NCI-H1048 (cell line): ENCODE measurements at places on chromosomes 16 and 17.

GRCh38 chr17:41642252-41643156 is 18.1 kb upstream of the KRT17 start:
- DNase-seq, result no peak

DNA sequence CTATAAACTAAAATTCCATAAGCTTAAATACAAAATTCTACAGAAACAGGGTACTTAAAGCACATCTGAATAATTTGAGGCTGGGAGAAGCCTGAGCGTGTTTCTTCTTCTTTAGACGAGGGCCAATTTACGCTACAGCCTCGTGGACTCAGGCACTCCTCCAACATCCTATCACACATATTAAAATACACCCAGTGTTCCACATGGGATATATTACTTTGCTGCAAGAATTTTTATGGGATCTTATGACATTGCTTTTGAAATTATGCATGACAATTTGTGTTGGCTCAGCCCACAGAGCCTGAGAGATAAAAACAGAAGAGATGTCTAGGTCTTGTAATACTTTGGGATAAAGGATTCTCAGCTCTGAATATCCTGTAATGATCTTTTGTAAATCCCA is 3.5 kb upstream of the TANGO6 start:
- no peak for DNase-seq

GRCh38 chr17:49035470-49036269 is 38.5 kb downstream of the IGF2BP1 start:
- DNase-seq, result no peak

GRCh38 chr16:14146445-14146844 is 75.3 kb downstream of the MRTFB start:
- DNase-seq, result no peak

DNA sequence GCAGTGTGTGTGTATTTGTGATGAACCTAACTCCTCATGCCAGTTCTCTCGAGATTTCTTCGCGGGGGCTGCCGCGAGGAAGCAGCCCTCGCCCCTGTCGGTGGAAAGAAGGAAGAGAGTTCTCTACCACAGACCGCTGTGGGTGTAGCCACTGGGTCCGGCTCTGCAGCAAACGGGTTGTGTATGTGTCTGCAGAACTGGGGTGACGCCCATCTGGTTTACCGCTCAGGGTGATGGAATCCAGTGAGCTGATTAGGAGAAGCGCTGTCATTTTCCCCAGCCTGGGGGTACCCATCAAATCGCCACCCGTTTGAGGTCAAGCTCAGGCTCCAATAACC is 7.7 kb downstream of the CORO6 start:
- no peak for DNase-seq

DNA sequence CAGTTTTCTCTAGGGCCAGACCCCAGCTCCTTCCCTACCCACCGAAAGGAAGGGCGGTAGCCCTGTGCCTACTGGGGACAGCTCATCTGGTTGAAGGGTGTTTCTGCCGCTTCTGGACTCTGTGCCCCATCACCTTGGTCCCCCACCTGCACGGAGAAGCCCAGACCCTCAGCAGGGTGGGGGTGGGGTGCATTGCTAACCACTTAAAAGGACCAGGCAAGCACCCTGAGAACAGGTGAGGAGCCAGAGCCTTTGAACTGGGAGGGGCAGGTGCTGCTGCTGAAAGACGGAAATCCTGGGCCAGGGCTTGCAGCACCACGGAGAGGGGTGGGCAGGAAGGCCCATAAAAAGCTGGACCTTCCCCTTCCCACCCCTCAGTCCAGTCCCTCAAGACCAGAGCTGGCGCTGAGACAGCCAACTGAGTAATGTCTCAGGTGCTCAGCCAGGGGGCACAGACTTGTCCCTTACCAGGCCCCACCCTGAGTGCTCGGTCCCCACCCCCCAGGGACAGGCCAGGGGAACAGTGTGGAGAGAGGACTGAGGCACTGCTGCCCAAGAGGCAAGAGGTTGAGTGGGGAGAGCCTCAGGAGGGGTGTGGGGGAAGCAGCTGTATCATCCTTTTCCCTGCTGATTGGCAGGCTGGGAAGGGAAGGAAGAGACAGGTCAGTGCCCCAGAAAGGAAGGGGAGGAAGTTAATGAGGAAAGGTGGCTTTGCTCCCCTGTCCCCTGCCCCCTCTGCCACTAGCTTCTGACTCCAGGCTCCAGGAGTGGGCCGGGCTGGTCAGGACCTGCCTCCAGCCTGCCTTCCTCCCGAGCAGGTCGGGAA is 10.9 kb upstream of the SP2 start:
- no peak for DNase-seq

GRCh38 chr17:42675965-42676423 is 800 bp downstream of the PLEKHH3 start:
- no peak for DNase-seq

- no peak for DNase-seq
Measured at GRCh38 chr16:69568676-69569075, 2.9 kb downstream of the NFAT5 start.

DNA sequence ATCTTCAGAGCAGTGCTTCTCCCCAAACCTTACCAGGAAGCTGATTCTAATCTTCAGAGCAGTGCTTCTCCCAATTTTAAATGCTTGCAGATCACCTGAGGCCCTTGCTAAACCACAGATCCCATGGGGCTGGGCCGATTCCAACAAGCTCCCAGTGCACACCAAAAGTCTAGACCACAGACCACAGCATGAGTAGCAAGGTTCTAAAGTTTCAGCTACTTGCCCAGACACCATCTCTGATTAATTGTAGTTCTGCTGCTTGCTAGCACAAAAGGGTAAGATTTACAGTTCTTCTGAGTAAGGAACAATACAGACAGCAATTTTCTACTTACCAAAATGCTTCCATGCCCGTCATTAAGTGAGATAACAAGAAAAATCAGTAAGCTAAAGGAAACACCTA is 12.2 kb downstream of the CLEC3A start:
- no peak for DNase-seq

DNA sequence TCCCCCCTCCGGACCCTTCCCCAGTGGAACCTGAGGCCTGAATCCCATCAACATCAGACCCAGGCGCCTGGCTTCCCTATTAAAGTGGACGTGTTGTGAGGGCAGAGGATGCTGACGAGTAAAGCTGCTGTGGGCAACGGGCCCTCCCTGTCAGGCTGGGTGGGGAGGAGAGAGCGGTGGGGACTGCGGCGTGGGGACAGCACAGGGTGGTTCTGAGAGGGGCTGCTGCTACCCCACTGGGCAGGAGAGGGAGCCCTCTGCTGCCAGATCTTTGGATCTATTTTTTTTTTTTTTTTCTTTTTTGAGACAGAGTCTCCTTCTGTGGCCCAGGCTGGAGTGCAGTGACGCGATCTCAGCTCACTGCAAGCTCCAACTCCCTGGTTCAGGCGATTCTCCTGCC is 5.9 kb downstream of the CA5A start:
- DNase-seq, result no peak

- DNase-seq, result no peak
Measured at GRCh38 chr16:68366062-68366461, 55.2 kb downstream of the PRMT7 start.

DNA sequence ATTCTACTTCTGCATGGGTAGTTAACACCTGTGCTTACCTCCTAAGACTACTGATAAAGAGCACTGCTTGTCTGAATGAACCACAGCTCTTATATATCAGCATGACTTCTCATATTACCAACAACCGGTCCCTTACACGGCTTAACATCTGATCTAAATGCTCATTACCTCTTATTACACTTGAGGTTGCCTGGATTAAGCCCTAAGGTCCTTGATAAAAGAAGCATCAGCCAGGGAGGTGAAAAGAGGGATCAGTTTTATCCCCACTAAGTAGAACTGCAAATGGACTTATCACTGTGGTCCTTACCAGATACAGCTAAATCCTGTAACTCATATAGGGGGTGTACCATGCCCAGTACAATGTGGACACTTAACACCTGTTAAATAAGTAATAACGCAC is 8.2 kb upstream of the RSKR start:
- DNase-seq, result no peak

GRCh38 chr17:49404906-49405305 is 9.8 kb downstream of the PHB1 start:
- no peak for DNase-seq

DNA sequence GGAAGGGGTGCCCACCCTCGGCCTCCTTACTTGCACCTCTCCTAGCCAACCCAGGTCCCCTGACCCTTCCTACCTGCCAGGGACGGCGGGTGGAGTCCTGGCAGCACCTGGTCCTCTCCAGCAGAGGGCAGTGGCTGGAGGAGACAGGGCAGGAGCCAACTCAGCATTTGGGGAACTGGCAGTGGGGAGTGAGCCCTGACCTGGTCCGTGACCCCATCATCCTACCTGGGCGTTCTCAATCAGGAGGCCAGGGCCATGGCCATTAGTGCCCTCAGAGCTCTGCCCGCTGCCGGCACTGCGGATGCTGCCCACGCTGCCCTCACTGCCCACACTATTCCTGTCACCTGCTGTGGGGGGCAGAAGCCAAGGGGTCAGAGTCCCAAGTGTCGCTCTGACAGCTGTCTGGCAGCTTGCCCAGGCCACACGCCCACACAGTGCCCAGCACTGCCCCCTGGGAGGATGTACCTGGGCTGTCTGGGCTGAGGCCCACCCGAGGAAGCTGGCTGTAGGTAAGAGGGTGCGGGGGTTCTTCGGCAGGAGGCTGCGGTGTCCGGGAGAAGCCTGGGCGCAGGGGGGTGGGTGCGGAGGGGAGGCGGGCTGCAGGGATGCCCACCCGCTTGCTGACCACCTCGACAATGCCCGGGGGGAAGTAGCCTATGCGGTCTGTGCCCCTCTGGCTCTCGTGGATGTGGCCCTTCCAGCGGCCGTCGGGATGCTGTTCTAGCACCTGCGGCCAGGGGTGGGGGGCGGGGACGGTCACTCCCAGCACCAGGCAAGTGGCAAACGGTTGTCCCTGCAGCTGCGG is 10.8 kb downstream of the CASKIN2 start:
- DNase-seq, result no peak

DNA sequence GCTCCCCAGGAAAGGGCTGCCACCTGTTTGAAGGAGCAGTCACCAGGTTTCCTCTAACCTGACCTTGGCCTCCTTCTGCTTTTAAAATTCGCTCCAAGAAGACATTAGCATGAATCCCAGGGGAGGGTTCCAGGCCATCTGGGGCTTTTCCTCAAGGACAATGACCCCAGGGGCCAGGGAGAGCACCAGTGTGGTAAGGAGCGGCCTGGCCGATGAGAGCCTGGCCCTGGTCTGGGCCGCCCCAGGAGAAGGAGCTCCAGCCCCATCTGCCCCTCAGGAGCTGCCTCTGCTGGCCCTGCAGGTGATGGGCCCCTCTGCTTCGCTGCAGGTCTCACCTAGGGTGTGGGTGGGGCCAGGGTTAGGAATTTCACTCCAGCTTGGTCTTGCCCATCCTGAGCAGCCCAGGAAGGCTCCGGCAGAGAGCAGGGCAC is 209.2 kb upstream of the TNRC6C start:
- DNase-seq, result no peak

DNA sequence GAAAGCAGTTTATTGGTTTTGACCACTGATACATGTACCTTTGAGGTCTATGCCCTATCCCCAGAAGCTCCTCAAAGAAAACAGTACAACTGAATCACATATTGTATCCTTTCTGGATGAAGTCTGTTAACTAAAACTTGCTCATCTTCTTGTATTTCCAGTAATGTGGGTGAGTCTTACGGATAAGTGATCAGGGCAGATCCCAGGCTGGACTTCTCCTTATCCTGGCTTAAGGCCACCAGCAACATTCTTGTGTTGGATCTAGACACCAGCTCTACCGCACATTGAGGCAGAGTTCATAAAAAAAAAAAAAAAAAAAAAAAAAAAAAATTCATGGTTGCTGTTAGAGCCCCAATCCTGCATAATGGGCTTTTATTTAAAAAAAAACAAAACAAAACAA is 536.7 kb upstream of the HSBP1 start:
- DNase-seq, result no peak

DNA sequence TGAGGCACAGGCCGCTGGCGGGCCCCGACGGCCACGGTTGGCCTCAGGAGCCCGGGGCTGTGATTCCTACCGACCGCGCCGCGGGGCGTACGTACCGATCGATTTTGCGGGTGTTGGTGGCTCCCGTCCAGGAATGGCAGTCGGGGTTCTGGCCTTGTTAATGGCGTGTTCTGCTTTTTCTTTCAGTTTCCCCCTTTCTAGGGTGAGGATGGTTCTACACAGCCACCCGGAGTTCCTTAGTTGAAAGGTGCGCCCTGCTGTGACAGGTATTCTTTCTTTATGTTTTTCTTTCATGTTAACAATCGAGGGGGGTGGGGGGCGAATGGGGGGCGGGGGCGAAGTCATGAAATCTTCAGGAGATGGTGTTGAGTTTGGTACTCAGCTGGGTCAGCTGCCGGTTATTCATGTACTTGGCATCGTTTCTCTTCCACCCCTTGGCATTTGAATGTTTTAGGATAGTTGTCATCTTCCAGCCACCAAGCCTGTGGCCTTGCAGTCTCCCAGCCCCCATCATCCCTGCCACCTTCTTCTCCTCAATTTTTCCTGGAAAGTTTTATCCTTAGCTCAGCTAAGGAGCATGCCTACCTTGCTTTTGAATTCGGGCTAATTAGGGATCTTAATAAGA is 802 bp downstream of the CYLD start:
- DNase-seq, result no peak

DNA sequence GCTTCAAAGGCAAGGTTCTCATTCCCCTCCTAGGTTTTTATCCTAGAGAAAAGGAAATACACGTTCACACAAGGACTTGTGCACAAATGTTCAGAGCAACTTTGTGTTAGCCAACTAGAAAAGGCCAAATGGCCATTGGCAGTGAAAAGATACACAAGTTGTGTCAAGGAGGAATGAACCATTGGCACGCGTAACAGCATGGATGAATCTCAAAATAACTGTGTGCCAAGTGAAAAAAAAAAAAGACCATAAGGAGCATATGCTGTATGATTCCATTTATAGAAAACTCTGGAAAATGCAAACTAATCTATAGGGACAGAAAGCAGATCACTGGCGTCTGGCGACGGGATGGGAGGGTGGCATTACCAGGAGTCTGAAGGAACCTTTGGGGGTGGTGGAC is 333.8 kb downstream of the SNX29 start:
- DNase-seq, result no peak

- DNase-seq, result no peak
Measured at GRCh38 chr17:80168371-80168770, 1.5 kb upstream of the CARD14 start.
